ENCODE measurements at places on chromosomes 3 and 15.

GRCh38 chr3:101170062-101170771 is 150.2 kb downstream of the IMPG2 start:
- no peak for DNase-seq

GRCh38 chr3:60703008-60703407 is 548.2 kb downstream of the FHIT start:
- DNase-seq, result no peak

DNA sequence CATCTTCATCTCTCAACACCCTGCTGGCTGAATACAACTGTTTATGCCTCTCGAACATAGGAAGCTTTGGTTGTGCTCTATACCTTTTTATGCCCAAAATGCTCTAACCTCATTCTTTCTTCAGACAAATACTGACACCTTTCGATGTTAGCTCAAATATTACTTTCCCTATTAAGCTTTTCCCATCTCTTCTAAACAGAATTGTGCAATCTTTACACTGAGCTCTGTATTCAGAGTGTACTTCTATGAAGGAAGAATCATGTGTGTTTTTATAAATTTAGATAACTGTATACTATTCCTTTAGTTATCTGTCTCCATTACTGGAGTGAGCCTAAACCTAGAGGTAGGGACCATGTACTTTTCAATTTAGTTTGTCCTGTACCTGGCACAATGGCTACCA is 1.6 kb downstream of the EFHB start:
- no peak for DNase-seq

DNA sequence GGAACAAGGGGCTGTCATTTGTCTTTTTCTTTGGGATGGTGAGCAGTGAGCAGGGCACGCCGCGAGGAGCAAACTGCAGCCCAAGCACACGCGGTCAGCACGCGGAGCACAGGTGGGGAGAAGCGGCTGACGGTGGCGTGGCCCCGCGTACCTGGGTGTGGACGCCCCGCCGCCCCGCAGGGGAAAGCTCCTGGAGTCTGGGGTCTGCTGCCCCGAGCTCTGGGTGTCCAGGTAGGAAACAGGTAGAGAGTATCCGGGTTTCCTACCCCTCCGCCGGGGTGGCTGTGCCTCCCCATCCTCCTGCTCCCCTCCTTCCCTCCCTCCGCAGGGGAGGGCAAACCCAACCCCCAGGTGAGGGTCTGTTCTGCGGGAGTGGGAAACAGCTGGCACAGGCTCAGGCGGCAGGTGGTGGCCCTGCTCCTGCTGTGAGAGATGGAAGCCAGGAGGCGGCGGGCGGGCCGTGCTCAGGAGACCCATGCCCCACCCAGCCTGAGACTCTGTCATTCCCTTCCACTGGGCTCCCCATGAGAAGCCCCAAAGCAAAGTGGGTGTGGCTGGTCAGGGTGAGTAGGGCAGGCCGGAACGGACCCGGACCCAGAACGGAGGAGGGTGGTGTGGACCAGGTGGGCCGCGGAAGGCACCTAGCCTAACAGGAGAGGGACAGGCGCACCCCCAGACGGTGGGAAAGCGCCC is 56.9 kb upstream of the CGNL1 start:
- no peak for DNase-seq

- no peak for DNase-seq
Observed at GRCh38 chr15:83092309-83092976, 15.0 kb upstream of the TM6SF1 start.

GRCh38 chr3:187385296-187385695 is 17.1 kb downstream of the RTP4 start:
- no peak for DNase-seq

DNA sequence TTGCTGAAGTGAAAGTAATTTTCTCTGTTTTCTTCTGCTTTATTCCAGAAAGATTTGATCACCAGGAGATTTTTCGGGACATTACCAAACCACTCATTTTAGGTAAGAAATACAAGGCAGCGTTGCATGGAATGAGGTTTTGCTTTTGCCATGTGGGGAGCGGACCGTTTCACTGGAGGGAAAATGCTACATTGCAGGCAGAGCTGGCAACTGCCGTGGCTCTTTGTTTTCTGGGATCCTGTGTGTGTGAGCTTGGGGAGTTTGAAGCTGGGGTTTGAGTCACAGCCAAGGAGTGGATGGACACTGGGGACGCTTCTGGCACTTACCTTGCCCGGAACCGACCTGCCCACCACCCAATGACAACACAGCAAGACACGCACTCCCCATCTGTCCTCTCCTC is 109.9 kb downstream of the APBA2 start:
- no peak for DNase-seq

GRCh38 chr3:55595420-55595819 is 108.3 kb upstream of the WNT5A start:
- DNase-seq, result no peak

GRCh38 chr3:33372218-33373081 is 67.8 kb downstream of the UBP1 start:
- DNase-seq, result peak; percentile 2

- no peak for DNase-seq
Observed at GRCh38 chr15:35168464-35168863, 83.4 kb upstream of the NANOGP8 start.

GRCh38 chr15:66165856-66166255 is 87.7 kb downstream of the MEGF11 start:
- no peak for DNase-seq

DNA sequence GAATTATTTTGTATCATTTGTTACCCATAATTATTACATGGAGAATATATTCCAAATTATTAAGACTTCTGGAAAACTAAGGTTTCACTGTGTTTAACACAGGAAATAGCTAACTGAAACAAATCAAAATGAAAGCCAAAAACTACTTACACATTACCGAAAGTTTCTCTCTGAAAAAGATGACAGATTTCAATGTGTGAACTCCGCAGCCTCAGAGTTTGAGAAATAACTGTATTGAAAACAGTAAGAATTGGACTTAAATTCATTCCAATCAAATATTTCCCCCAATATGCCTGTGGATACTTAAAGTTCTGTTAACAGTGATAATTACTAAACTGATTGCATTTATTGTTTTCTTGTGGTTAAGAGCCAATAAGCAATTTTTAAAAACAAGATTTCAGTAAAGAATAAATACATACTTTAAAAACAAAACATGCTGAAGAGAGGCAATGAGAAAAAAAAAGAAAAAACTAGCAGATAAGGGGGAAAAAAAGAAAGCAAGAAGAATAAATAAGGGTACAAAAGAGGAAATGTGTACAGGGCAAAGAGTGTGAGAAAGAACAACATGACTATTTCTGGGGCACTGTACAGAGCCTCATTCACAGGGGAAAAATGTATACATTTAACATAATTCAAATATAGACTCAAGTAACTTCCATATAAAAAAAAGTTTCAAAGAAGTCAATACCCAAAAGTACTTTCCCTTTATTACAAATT is 30.7 kb downstream of the DENND4A start:
- DNase-seq, result no peak

- no peak for DNase-seq
Observed at GRCh38 chr3:134822090-134822489, 27.0 kb downstream of the EPHB1 start.

DNA sequence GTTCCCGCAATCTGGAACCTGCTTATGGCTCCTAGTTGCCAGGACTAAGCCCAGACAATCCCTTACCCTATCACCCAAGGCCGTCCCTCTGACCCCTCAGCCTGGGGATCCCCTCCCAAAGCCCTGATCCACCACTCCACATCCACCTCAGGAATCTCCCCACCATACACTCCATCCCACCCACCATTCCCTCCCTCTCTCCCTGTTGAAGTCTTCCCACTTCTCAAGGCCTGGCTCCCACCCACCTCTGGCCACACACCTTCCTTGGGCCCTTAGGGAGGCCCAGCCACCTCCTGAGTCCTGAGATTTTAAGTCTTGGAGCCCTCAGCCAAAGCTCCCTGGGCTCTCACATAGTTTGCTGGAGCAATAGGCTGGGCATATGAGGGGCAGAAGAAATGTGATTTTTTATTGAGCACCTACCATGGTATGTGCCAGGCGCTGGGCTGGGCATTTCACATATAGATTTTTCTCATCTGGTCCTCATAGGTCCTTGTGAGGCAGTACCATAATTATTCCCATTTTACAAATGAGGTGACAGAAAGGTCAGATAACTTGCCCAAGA is 48.1 kb downstream of the HCN4 start:
- no peak for DNase-seq

DNA sequence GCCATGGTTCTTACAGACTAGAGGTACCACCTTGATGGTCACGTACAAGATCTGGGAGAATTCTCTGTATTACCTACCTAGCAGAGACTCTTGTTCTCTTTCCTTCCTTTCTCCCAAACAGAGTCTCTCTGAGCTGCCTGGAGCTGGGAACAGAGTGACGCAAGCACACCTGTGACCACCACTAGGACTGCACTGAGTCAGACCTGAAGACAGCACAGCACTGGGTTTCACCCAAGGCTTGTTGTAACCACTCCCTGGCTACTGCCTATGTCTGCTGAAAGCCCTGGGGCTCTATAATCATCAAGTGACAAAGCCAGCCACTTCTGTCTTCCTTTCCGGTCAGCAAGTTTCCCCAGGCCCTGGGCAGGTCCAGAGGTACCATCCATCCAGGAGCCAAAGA is 293.3 kb upstream of the CNTN4 start:
- DNase-seq, result no peak

- DNase-seq, result no peak
Observed at GRCh38 chr15:45810201-45810600, 175.4 kb downstream of the SQOR start.

- DNase-seq, result peak; percentile 31
Observed at GRCh38 chr15:90648137-90649070, 68.7 kb upstream of the BLM start.

GRCh38 chr15:72161361-72162132 is 36.0 kb downstream of the GRAMD2A start:
- no peak for DNase-seq

DNA sequence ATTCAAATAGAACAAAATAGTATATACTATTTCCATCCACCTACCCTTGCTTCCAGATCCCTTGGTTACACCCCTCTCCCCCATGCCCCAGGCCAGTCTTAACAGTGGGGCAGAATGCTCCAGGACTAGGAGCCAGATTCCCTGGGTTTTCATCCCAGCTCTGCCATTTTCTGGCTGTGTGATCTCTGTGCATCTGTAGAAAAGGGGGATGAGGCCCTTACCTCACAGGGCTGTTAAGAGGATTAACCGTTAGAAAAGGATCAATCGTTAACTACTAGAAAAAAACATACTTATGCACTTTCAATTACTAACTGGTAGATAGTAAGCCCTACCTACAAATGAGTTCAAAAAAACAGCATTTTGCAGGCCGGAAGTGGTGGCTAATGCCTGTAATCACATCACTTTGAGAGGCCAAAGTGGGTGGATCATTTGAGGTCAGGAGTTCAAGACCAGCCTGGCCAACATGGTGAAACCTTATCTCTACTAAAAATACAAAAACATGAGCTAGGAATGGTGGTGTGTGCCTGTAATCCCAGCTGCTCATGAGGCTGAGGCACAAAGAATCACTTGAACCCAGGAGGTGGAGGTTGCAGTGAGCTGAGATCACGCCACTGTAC is 11.7 kb downstream of the EBLN2 start:
- no peak for DNase-seq

DNA sequence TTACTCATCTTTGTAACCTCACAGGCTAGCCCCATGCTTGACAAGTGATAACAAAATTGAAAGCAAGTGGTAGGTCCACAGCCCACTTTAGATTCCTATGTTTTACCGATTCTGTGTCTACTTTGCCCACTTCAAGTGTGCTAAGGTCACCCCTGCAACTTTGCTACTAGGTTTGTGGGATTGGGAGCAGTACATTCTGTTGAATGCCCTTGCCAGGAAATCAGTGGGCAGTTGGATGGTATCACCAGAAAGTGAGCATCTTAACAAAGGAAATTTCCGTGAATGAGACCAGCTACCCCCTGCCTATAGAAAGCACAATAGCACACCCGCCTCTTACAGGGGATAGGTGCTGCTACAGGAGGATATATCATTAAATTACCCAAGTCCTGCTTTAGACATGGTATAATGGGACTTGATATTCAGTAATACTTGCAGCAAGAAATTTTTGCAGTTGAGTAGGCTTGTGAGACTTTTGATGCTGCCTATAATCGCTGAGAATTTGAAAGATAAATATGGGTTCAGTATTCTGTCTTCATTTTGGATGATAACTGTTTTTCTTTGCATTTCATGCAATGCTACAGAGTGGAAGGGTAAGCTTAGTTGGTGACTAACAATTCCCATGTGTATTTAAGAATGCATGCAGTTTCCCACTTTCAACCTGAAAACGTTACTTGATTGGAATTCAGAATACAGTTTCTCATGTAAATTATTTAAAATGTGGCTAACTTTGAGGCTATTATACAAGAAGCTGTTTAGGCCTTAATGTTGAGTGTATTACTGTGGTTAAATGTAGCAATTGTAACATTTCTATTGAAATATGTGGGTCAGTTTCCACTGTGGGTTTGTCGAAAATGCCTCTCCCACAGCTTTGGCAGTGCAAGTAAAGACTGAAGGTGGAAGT is 9.5 kb downstream of the EBLN2 start:
- no peak for DNase-seq

DNA sequence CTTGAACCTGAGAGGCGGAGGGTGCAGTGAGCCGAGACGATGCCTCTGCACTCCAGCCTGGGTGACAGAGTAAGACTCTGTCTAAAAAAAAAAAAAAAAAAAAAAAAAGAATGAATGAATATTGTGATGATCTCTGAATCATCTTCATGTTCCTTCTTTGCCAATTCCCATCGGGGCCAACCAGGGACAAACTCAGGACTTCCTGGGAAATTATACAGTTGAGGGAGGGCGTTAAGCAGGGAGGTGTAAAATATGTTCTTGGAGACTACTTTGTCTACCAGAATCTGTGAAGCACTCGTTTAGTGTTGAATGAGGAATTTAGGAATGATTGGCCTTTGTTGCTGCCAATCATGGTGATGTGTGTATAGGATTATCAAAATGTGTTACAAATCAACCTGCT is 210.6 kb downstream of the PTPRG start:
- DNase-seq, result no peak

- DNase-seq, result peak; percentile 24
Observed at GRCh38 chr3:124584552-124585391, 145.5 kb upstream of the UMPS start.

GRCh38 chr3:156389449-156389950 is 165.4 kb downstream of the SSR3 start:
- no peak for DNase-seq

DNA sequence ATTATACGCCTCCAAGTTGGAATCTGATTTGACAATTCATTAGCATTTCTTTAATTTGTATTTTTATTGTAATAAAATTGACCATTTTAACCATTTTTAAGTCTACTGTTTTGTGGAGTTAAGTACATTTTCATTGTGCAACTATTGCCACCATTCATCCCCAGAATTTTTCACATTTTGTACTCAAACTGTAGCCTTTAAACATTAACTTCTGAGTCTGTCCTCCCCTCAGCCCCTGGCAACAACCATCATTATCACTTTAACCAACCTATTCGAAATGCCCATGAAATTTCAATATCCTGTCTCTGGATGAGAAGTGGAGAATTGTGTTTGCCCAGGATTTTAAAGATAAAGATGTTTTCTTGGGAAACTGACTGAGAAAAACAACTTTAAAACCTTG is 27.7 kb downstream of the IL1RAP start:
- DNase-seq, result no peak

- no peak for DNase-seq
Observed at GRCh38 chr15:69377216-69377970, 36.8 kb upstream of the KIF23 start.

GRCh38 chr3:51538115-51538458 is 432 bp upstream of the RAD54L2 start:
- DNase-seq, result peak; percentile 20

GRCh38 chr15:70714015-70714414 is 49.3 kb downstream of the UACA start:
- no peak for DNase-seq
